ENCODE measurements at places on chromosomes 2 and 18.

DNA sequence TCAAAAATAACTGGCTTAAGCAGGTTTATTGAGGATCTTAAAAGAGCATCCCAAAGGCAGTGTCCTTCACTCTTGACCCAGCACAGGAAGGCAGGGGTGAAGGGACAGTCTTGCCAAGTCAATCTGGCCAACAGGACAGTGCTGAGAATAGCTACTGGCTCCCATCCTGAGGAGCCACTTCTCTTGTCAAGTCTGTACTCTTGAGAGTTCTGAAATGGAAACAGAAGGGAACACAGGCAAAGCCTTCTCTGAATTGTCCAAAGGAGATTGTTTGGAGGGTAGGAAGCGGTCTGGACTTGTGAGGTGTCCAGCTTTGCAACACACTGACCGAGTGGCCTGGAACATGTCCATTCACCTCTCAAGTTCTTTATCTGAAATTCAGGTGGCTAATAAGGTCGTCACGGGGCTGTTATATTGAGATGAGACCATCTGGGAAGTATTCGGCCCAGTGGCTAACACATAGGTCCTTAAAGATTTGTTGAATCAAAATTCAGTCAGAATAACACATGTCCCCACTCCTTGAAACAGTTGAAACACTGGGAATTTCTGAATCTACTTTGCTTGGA, 99.5 kb upstream of the FHL2 start:
- DNase-seq = no peak

GRCh38 chr2:217922101-217923006, 80.4 kb downstream of the TNS1 start:
- DNase-seq = no peak

- no peak for DNase-seq
Observed at GRCh38 chr18:47936952-47937351, 6.5 kb upstream of the SMAD2 start.

- DNase-seq = no peak
Observed at GRCh38 chr2:157440404-157441071, 3.4 kb downstream of the CYTIP start.

DNA sequence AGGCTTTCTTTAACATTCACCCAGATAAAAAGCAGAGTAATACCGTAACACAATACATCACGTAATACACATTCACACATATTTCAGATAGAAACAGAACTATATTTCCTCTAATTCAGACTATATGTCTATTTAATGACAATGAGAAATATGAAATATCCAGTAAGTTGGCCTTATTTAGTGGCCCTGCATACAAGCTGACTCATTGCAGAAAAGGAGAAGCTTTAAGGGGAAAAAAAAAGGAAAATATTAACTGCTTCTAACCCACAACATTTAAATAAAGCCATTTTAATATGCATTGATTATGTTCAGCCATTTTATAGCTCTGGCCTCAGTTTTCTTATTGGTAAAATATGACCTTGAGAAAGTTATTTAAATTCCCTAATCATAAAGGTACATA, 94.8 kb downstream of the PPP1R1C start:
- no peak for DNase-seq

- no peak for DNase-seq
Observed at GRCh38 chr2:54559593-54560145, 103.5 kb downstream of the SPTBN1 start.

- DNase-seq = no peak
Observed at GRCh38 chr2:125280265-125280664, 1255.2 kb downstream of the CNTNAP5 start.

- DNase-seq = no peak
Observed at GRCh38 chr2:165149439-165149838, 54.4 kb downstream of the SCN3A start.

- no peak for DNase-seq
Observed at GRCh38 chr2:143513081-143513480, 383.9 kb downstream of the ARHGAP15 start.

DNA sequence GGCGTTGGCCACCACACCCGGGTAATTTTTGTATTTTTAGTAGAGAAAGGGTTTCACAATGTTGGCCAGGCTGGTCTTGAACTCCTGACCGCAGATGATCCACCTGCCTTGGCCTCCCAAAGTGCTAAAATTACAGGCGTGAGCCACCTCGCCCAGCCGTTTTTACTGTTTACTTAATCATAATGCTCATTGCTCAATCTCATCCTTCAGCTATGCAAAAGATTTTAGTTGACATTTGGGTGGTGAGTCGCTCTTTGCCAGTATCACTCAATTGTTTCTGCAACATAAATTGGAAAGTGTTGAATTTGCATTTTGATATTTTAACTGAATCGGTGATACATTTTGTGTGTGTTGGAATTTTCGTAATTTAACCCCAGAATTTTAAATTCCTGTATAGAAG, 7.8 kb upstream of the ZNF532 start:
- no peak for DNase-seq

DNA sequence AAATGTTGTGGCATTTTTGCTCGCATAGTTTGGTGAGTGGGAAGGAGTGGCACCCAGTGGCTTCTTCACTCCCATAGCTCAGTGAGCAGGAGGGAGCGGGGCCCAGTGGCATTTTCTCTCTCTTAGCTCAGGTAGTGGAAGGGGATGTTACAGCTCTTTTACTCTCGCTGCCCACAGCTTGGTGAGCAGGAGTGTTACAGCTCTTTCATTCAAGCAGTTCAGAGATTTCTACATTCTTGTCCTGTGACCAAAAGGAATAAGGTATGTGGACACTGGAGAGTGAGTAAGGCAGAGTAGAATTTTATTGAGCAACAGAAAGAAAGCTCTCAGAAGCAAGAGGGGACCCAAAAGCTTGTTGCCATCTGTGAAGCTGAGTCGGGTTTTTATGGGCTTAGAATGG, 192.4 kb downstream of the SPAG16 start:
- no peak for DNase-seq

GRCh38 chr18:58091099-58091611, 47.1 kb downstream of the NEDD4L start:
- no peak for DNase-seq

GRCh38 chr18:9025091-9025838, 77.2 kb upstream of the NDUFV2 start:
- no peak for DNase-seq

DNA sequence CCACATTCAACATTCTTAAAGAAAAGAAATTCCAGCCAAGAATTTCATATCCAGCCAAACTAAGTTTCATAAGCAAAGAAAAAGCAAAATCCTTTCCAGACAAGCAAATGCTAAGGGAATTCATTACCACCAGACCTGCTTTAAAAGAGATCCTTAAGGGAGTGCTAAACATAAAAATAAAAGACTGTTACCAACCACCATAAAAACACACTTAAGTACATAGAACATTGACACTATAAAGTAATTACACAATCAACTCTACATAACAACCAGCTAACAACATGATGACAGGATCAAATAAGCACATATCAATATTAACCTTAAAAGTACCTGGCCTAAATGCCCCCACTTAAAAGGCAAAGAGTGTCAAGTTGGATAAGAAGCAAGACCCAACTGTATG, 153.5 kb downstream of the FTCDNL1 start:
- no peak for DNase-seq

- DNase-seq = no peak
Observed at GRCh38 chr2:24163601-24164000, 11.3 kb upstream of the FAM228A start.

GRCh38 chr2:188974164-188974563, at the start of gene COL3A1:
Gene COL3A1 (plus strand): TSS chr2:188974373. CDS start chr2:188974490, 117 bp downstream.
- DNase-seq = no peak

DNA sequence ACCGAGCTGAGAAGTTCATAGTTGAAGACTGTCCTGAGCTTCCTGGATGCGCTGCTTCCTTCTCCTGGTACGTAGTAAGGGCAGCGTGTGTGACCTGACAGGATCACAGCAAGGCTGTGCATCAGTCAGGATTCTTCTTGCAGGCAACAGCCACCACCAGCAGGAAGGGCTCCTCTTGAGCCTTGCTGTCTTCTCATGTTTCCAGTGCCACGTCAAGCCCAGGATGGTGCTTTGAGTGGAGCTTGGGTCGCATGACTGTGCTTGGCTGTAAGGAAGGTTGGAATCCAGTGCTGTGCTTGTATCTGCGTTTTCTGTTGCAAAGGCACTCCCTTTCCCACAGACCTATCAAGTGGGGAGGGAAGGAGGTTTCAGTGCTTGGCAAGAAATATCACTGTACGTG, 194.3 kb downstream of the LDLRAD4 start:
- DNase-seq = no peak

DNA sequence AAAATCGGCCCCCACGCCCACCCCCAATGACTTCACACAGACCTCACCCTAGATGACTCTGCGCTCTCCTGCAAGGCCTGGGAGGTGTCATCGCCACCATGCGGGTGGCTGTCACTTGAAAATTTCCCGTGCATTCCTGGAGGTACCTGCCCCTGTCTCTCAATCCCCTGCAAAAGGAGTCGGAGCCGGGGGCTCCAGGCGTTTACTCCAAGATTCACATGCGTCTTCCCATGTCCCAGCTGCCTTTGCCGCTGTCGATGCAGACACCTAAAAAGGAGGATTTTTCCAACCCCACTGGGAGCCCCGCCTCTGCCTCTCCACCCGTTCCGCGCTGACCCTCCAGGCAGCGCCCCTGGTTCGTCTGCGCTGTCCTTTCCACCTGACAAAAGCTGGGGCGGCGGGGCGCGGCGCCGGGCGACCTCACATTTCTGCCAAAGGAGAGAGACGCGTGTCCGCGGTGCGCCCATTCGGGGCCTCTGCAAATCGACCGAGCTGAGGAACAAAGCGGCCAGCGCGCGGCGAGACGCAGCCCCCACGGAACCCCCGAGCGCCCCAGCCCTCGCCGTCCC, 667 bp downstream of the REEP1 start:
- DNase-seq = no peak

DNA sequence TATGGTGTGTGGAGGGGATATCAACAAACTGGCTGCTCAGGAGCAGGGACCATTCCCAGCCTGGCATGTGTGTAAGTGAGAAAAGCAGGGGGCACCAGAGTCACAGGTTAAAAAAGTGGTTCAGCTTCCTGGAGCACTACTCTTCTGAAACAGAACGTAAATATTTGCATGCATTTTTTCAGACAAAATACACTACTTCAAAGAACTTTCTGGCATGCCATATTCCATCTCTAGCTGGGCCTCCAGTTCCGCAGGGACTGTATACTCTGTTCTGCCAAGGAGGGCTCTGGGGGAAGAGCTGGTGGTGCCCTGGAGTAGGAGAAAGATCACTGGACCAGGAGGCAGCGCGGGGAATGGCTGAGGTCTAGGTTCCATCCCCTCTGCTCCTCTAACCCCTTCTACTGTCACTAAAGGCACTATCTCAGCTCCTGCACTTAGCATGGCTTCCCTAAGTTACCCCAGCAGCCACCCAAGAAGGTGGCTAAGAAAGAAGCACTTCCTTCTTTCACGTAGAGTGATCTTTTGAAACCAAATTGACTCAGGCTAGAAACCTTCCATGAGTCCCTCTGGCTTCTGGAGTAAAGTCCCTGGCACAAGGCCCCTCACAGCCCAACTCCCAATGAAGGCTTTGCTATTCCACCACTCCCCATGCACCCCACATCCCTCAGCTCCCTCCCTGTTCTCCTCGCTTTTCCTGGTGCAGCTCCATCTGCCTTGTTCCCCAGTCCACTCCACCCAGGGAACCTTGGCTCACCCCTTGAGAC, 57.6 kb upstream of the CABLES1 start:
- DNase-seq = no peak

- DNase-seq = no peak
Observed at GRCh38 chr18:49486134-49486533, 900 bp downstream of the C18orf32 start.

- no peak for DNase-seq
Observed at GRCh38 chr2:237570776-237571335, 4.5 kb downstream of the PRLH start.

DNA sequence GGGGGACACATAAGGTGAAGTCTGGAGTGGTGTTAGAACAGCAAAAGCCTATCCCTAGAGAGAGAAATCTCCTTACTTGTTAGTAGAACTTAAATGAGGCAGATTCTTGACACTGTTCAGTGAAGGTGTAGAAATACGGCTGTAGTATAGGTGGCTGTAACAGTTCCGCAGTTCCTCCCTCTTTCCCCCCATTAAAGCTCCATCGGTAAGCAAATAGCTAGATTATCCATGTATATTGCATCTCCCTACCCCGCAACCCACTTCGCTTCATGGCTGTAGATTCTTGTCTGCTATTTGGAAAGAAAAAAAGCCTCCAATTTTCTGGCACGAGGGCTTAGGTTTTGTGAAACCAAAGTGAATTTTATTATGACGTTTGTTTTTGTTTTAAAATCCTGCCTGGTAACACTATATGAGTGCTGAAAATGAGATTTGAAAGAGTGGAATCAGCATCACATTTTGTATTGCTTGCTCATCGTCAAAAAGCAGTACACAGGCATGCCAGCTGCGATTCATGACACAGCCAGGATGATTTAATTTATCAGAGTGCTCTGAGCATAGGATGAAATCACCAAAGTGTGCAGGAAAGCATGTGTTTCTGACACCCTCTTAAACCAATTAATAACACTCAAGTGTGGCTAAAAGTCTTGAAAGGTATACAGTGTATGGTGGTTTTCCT, 1.4 kb downstream of the FAM171B start:
- no peak for DNase-seq

DNA sequence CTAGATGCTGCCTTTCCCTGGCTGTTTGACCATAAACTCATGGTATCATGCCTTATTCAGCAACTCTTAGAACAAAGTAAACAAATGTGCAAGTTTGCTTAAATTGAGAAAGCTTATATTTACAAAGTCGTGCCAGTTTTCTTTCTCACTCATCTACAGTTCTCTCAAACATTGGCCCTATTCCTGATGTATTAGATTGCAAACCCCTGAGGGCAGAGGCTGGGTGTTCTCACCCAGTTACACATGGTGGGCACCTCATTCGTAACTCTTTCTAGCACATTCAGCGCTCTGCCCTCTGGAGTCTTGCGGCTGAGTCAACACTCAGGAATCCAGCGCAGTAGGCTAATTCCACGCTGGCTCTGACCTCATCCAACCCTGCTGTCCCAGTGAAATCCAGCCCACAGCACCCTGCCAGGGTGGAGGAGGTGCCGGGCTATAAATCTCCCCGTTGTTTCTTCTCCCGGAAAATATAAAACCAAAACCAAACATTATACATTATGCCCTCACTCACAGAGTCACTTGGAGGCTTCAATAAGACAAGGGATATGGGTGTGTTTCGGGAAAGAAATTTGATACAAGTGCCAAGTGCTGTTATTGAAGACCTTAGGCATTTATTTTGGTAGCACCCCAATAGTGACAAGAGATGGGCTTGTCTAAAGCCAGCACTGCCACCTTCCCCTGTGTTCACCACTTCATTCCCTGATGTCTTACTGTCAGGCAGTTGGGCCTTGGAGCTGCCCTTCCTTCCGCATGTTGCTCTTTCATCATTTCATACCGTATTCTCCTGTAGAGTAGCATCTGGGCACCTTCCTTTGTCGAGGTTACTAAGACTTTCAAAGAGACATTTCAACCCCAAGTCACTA, 287.4 kb downstream of the PRKCE start:
- no peak for DNase-seq

DNA sequence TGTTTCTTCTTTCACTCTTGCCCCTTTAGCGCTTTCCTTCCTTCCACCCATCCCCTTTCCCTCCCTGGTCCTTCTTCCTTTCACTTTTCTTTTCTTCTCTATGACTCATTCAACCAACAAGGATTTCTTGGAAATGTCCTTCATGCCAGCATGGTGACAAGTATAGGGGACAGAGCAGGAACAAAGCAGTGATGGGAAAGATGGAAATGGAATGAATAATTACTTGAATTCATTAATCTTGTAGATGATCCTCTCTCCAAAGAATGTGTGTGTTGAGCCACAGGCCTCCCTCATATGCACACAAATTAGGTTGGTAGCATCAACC, 1.5 kb downstream of the VAMP5 start:
- DNase-seq = no peak

- no peak for DNase-seq
Observed at GRCh38 chr2:67159929-67160328, 237.2 kb upstream of the ETAA1 start.

Data from stimulated activated CD4-positive, alpha-beta T cell treated with anti-CD3 and anti-CD28 coated beads, TNF-alpha, amount 100 ng/mL, for 24 hours (primary cell).